ENCODE measurements at places on chromosomes 13 and 19.

- no peaks in the 10 kb centered on the region for H3K27me3 ChIP-seq
- no peak for DNase-seq
- H3K27ac ChIP-seq = no peak overlapping the region
- no peak overlapping the region for H3K4me3 ChIP-seq
- peaks cover 40% of the 10 kb centered on the region for H3K36me3 ChIP-seq
- peaks cover 5% of the 10 kb centered on the region for H3K4me1 ChIP-seq
Measured at GRCh38 chr19:2814426-2814825, 5.2 kb upstream of the ZNF554 start.

- no peaks in the 10 kb centered on the region for H3K4me1 ChIP-seq
- DNase-seq = no peak
- H3K27ac ChIP-seq = no peak overlapping the region
- H3K27me3 ChIP-seq = peaks cover 61% of the 10 kb centered on the region
- H3K4me3 ChIP-seq = no peak overlapping the region
- no peaks in the 10 kb centered on the region for H3K36me3 ChIP-seq
Measured at GRCh38 chr19:29247471-29247870, 34.5 kb upstream of the UQCRFS1 start.

GRCh38 chr19:28934631-28935030, 278.3 kb downstream of the UQCRFS1 start:
- no peak for DNase-seq
- H3K27ac ChIP-seq = no peak overlapping the region
- no peak overlapping the region for H3K4me3 ChIP-seq
- H3K4me1 ChIP-seq = no peaks in the 10 kb centered on the region

DNA sequence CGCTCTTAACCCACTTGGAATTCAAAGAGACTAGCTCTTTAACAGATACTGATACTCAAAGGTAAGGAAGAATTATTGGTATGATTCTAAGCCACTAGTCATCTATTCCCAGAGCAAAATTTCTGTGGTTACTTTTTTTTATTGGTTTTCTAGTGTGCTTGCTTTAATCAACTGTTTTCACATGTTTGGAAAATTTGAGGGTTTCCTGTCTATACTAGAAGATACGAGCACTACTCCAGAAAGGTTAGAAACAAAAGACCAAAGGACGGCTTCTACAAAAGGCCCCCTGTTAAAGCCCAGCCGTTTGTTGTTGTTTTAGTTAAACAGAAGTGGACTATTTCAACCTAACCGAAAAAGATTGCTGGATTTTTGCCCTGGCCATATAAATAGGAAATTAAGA, 18.5 kb upstream of the LPAR6 start:
- H3K4me1 ChIP-seq = peaks cover 51% of the 10 kb centered on the region
- H3K4me3 ChIP-seq = no peak overlapping the region
- peaks cover 16% of the 10 kb centered on the region for H3K36me3 ChIP-seq
